Keratinocyte (primary cell): ENCODE measurements at places on chromosomes 4 and X. TPM values are rescaled to one million over a fixed set of nuclear protein-coding genes. Genes with fewer than 3 reads are reported as not detected.

- H3K27me3 ChIP-seq, result no peaks in the 10 kb centered on the region
- H3K27ac ChIP-seq, result no peak overlapping the region
- H3K4me1 ChIP-seq, result no peaks in the 10 kb centered on the region
- no peak for DNase-seq
These were observed 20.3 kb downstream of the AIMP1 start for GRCh38 chr4:106336618-106337017.

GRCh38 chr4:38980903-38981676 lies 51.1 kb downstream of the TMEM156 start:
- H3K4me1 ChIP-seq, result no peaks in the 10 kb centered on the region
- H3K36me3 ChIP-seq, result no peaks in the 10 kb centered on the region
- no peak for DNase-seq

DNA sequence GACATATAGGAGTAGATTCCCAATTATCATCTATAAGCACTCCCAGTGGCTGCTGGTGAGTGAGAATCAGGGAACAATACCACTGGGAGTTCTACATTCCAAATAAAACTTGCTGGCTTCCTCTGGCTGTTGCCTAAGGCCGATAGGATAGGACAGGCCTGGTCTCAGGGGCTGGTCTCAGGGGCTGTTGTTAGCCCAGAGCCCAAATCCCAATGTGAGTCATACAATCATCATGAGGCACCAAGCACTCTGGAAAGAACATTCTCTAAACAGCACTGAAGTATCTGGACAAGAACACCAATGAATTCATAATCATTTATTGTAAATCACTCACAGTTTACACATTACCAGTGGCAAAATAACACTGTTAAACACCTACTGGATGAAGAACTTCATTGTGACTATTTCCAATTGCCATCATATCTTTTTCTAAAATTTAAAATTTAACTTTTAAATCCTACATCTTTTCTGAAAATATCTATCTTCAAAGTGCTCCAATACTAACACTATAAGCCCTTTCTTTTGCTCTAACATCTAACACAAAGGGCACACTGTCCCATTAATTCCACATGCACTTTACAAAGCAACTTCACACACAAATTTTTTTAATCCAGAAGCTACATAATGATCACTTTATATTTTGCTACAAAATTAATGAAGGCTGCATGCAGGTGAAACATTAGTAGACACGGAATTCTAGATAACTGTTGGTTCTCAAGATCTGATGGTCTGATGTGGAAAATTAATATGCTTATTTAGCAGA lies 67.6 kb upstream of the TMEM150C start:
- no peaks in the 10 kb centered on the region for H3K36me3 ChIP-seq
- H3K27me3 ChIP-seq, result no peaks in the 10 kb centered on the region
- no peak for DNase-seq
- no peak overlapping the region for H3K27ac ChIP-seq
- no peak overlapping the region for H3K4me3 ChIP-seq
- no peaks in the 10 kb centered on the region for H3K4me1 ChIP-seq

Gene SASH3
- 0.08 to 0.09 TPM in 2 of 3 replicates, not detected in the other for polyA plus RNA-seq

Gene GIMD1
- not detected in 3 replicates for polyA plus RNA-seq

Gene CDKL2
- 0.50 to 0.64 TPM (median 0.61 TPM) in 3 replicates for polyA plus RNA-seq

Gene TGIF2LX
- polyA plus RNA-seq, result not detected in 3 replicates
